ENCODE measurements at places on chromosomes 11 and 22. TPM values are rescaled to one million over a fixed set of nuclear protein-coding genes. Genes with fewer than 3 reads are reported as not detected.

BACE1 gene
- 25.8 TPM for total RNA-seq

DNA sequence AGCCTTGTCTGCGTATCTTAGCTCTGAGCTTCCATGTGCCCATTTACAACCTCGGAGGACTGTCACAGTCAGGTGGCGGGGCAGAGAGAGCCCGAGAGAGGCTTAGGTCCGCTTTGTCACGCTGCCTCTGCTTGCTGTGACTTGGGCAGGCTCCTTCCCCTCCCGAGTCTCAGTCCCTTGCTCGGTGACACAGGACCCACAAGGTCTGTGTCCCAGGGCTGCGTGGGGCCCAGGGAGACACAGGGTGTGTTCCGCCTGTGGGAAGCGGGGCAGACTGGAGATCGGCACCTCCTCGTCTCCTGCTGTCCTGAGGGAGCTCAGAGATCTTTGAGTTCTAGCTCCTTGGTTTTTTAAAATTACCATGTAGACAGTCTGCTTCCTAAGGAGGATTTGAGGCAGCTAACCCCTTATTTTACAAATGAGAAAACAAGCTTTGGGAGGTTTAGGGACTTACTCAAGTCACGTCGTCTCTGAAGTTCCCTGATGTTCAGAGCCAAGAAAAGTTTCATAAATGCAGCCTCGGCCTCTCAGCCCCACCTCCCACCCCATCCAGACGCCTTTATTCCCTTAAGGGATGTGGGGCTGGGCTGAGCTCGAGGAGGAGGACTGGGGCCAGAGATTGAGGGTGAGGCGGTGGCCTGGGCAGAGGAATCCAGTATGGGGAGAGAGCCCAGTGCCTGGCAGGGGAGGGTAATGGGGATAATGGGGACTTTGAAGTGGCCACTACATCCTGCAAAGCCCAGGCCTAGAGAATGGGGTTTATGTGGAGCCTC is 103.6 kb downstream of the NECTIN1 start:
- no peak for DNase-seq
- H3K4me1 ChIP-seq, result no peaks in the 10 kb centered on the region
- H3K36me3 ChIP-seq, result no peaks in the 10 kb centered on the region
- H3K4me3 ChIP-seq, result no peak overlapping the region
- H3K27me3 ChIP-seq, result no peaks in the 10 kb centered on the region

GRCh38 chr11:61581030-61581928 is at the start of gene SYT7:
Gene SYT7, minus strand, starts transcription at chr11:61581076. Its CDS starts 256 bp downstream, at chr11:61580820.
- peak within 1 kb of the TSS; percentile 65 for H3K4me3 ChIP-seq
- DNase-seq, result no peak
- H3K36me3 ChIP-seq, result no peaks in the 10 kb centered on the region
- peaks cover 4% of the 10 kb centered on the region for H3K27me3 ChIP-seq

DNA sequence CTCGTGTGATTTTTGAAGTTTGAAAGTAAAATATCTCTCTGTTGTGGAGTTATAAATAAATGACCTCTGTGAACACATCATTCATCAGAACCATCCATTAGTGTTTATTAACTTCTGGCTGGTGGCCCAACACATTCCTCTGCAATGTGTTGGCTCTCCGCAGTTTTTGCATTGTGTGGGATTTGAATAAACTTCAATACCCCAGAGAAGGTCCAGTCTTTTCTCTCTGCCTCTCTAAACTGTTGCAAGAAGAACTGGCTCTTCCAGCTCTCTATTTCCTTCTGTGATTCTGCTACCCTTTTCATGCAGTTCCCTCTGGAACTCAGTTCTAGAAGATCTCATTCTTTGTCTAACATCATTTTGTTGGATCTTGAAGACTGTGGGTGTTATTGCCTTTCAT is 125.0 kb upstream of the ARHGAP42 start:
- H3K36me3 ChIP-seq, result no peaks in the 10 kb centered on the region
- H3K27ac ChIP-seq, result no peak overlapping the region
- no peaks in the 10 kb centered on the region for H3K27me3 ChIP-seq
- peaks cover 17% of the 10 kb centered on the region for H3K4me1 ChIP-seq
- no peak overlapping the region for H3K4me3 ChIP-seq

DNA sequence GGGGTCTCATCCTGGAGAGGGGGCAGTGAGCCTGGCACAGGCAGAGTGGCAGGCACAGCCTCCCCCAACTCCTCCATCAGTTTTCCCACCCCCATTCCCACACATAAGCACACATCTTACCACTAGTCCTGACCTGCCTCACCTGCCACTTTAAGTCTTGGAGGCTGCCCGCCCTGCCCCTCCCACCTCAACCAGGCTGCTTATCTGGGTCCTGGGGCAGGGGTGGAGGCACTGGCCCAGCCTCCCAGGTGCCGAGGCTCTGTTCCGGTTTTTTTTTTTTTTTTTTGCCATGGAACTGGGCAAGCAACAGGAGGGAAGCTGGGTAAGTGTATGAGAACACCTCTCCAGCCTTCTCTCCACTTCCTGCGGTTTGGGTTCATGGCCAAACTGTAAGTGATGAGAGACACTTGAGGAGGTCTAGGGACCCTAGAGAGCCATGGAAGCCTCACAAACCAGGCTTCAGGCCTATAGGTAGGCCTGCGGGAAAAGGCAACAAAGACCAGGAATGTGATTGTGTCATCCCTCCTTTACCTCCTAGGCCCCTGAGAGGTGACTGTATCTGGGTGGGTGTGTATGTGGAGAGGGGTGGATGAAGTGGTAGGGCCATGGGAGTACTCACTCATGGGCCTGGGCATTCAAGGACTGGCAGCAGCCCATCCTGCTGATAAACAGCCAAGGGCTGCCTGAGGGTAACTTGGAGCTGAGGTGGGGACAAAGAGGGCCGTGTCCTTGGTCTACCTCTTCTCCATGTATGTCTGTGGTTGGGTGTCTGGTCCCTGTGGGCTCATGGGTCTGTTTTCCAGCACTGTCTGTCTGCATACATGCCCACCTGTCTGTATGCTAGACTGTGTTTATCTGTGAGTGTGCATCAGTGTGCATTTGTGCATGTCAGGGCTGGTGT is 22.6 kb downstream of the PHLDB1 start:
- H3K4me3 ChIP-seq, result no peak overlapping the region
- no peak for DNase-seq
- H3K36me3 ChIP-seq, result no peaks in the 10 kb centered on the region
- H3K27me3 ChIP-seq, result no peaks in the 10 kb centered on the region

All from vagina (tissue), 2 donors.